ENCODE measurements at places on chromosomes 1 and 21.

DNA sequence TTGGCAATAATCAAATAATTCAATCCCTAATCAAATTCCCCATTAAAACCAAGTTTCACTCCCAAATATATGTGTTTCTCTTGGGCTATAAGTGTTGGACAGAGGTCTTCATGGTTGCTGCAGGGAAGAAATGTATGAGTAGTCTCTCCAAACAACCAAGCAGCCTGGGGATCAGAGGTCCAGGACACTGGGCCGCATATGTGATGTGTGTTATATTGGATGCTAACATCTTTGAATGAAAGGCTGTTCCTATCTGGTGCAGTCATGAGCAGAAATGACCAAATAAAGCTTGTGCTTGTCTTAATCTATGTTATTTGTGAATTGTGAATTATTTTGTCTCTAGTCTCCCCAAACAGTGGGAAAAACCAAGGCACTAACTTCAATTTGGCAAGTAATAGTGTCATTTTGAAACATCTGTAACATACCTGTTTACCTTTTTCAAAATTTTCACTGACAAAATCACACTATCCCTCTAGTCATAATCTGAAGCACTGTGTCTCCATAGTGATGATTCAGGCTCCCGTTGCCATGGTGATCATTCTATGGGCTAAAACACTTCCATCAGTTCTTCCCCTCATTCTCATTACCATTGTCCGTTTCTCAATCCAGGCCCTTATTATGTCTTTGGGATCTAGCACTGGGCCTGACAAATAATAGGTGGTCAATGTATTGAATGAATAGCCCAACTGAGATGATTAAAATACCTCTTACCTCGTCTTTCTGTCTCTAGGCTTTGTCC, 12.5 kb upstream of the TADA1 start:
- no peak for DNase-seq

- DNase-seq, result no peak
Measured at GRCh38 chr1:32701951-32702598, 495 bp downstream of the SYNC start.

GRCh38 chr1:226308166-226308722, 720 bp downstream of the LIN9 start:
- peak; percentile 6 for DNase-seq

GRCh38 chr1:240691501-240691900, 79.5 kb upstream of the GREM2 start:
- DNase-seq, result no peak

- DNase-seq, result no peak
Measured at GRCh38 chr1:116545359-116545705, 25.5 kb downstream of the CD58 start.

GRCh38 chr1:77975386-77975785, 3.5 kb downstream of the FUBP1 start:
- DNase-seq, result no peak

- DNase-seq, result no peak
Measured at GRCh38 chr21:34072145-34073031, 990 bp upstream of the MRPS6 start.

GRCh38 chr1:232925421-232926220, 24.8 kb upstream of the NTPCR start:
- DNase-seq, result no peak

- no peak for DNase-seq
Measured at GRCh38 chr1:244205906-244206305, 154.8 kb downstream of the ZBTB18 start.

- peak; percentile 35 for DNase-seq
Measured at GRCh38 chr1:247331172-247331524, 519 bp downstream of the ZNF496 start.

- no peak for DNase-seq
Measured at GRCh38 chr1:234520908-234521817, 42.2 kb upstream of the TARBP1 start.

GRCh38 chr1:93200086-93200620, 19.6 kb downstream of the CCDC18 start:
- no peak for DNase-seq

DNA sequence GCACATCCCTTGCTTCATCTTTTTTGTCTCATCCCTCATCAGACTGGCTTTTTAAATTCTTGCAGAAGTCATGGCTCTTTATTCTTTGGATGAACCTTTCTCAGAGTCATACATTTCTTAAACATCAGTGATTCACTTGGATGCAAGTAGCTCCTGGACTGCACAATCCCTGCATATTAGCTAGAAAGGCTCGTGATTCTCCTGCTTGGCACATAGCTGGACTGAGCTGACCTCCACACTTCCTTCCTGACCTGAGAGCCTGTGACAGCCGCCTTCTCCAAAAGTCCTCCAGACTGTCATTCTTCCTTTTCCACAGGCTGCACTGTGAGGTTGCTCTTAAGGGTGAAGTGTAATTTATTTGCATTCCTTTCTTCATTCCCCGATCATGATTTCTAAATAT, 109.4 kb downstream of the RGL1 start:
- no peak for DNase-seq

GRCh38 chr1:22699681-22700520, 10.7 kb upstream of the EPHB2 start:
- DNase-seq, result no peak

GRCh38 chr1:33893147-33893830, 29.4 kb downstream of the HMGB4 start:
- DNase-seq, result no peak

Data from T-helper 1 cell (primary cell).